ENCODE measurements at places on chromosomes 1 and 21.

DNA sequence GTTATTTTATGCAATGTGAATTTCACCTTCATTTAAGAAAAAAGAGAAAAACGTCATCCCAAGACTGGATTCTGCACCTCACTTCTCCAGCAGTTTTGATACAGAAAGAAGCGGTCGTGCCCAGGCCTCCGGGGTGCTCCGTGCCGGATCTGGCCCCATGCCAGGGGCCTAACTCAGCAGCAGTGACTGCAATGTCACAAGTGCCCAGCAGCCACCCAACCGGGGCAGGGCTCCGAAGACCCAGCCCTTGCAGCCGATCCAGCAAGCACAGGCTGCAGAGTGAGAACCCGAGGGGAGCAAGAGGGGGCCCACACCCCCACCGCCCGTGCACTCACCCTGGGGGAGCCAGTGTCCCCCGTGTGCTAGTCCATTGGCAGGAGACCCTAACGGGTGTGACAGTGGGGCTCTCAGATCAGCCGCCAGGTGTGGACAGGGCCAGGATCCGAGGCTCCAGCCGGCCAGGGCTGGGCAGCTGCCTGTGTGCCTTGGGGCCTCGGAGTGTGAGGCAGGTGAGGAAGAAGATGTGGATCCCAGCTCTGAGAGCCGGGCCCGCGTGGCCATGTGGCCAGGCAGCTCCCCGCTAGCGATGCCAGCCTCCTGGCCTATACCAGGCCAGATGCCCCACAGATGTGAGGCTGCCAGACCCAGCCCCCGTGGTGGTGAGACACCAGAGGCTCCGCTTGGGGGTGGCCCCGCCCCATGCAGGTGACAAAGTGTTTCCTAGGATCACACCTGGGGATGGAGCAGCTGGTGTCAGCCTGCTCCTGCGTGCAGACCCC lies 60.6 kb downstream of the MEGF6 start:
- no peak for DNase-seq

DNA sequence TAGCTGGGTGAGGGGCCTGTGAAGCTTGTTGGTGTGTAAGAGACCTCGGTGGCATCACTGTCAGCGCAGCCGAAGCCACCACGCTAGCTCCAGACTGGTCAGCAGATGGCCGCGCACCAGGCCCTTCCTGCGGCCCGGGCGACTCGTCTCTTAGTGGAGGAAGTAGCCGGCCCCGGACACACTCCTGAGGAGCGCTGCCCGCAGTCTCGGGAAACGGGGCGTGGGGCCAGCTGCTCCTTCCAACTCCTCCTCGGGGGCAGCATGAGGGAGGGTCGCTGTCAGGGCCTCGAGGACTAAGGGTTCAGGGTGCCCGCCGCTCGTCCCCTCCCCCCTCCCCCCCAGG lies 20.4 kb downstream of the H3-3A start:
- no peak for DNase-seq

DNA sequence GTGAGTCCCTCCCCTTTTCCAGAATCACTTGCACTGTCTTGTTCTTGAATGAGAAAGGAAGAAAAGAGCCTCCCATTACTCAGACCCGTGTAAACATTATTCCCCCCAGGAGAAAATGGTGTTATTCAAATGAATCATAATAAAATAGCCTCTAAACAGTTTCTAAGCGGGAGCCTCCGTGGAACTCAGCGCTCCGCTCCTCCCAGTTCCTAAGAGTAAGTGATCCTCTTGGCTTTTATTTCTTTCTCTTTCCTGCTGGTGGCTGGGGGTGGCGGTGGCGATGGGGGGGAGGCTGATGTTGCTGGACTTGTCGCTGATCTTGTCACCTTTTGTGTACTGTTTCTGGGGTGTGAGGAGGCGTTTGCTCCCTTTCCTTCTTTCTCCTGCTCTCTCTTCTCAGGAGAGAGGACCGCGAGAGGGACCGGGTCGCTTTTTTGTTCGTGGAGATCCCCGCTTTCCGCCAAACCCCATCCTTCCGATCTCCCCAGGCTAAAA lies 781 bp downstream of the PROX1 start:
- peak; percentile 78 for DNase-seq

GRCh38 chr1:61157468-61157987 lies 75.2 kb downstream of the NFIA start:
- DNase-seq: no peak

GRCh38 chr1:234705615-234706014 lies 95.6 kb upstream of the IRF2BP2 start:
- no peak for DNase-seq

- DNase-seq: no peak
Observed at GRCh38 chr21:42531771-42532170, 18.1 kb downstream of the SLC37A1 start.

- DNase-seq: no peak
Observed at GRCh38 chr1:246989901-246990300, 18.0 kb downstream of the ZNF695 start.

GRCh38 chr1:168613038-168613451 lies 36.6 kb downstream of the XCL1 start:
- no peak for DNase-seq

DNA sequence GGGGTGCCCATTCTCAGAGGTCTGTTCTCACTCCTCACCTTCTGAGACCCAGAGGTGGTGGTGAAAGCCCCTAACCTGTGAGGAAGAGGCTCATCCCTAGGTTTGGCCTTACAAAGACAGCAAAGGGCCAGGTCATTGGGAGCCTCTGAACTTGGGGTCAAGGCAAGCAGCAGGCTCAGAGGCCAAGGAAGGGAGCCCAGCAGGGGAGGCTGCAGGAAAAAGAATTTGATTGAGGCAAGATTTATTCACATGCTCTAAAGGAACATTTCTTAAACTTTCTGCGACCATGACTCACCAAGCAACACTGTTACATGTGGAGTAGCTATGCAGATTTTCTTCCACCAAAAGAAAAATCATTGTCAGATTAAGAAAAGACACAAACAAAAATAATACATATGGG lies 132.5 kb upstream of the SYT6 start:
- DNase-seq: no peak

Measured in right kidney (tissue), 9 donors.